ENCODE measurements at places on chromosomes 2 and 18. TPM values are rescaled to one million over a fixed set of nuclear protein-coding genes. Genes with fewer than 3 reads are reported as not detected.

DCDC2C gene
- total RNA-seq, result not detected

CHRND gene
- not detected for total RNA-seq

AKAIN1 gene
- total RNA-seq, result not detected

MATN3 gene
- total RNA-seq, result not detected

DNA sequence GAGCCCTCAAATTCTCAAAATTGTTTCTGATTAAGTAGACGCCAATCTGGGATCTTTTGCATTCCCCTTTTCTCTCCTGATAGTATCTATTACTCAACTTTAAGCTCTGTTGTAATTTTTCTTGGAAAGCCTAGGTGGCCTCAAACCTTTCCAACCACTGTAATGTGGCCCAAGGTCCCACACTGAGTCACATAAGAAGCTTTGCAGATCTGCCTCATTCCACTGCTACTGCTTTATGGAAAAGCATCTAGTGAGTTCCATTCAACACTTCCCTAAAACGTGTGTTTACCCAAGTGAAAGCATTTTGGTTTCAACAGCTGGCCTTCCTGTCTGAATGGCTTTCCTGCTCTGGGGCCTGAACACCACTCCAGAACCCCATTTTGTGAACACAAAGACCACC is 493.6 kb upstream of the SPHKAP start:
- DNase-seq, result no peak

- no peak for DNase-seq
Observed at GRCh38 chr2:143486976-143487375, 357.8 kb downstream of the ARHGAP15 start.

DNA sequence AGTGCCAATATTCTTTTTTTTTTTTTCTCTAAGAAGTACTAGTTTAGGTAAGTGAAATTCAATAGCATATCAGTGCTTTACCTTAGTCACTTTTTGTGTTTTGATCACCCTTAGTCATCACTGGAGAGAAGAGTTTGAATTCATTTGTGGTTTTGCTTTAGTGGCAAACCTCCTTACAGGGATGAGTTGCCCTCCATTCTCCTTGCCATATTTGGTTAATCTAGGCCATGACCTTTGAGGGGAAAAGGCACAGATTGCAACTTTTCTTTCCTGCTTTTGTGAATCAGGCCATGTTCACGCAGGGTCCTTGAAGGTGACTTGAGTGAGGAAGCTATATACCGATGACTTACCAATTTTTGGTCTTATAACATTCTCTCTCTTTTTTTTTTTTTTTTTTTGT is 34.4 kb downstream of the PLEKHA3 start:
- DNase-seq, result no peak

DNA sequence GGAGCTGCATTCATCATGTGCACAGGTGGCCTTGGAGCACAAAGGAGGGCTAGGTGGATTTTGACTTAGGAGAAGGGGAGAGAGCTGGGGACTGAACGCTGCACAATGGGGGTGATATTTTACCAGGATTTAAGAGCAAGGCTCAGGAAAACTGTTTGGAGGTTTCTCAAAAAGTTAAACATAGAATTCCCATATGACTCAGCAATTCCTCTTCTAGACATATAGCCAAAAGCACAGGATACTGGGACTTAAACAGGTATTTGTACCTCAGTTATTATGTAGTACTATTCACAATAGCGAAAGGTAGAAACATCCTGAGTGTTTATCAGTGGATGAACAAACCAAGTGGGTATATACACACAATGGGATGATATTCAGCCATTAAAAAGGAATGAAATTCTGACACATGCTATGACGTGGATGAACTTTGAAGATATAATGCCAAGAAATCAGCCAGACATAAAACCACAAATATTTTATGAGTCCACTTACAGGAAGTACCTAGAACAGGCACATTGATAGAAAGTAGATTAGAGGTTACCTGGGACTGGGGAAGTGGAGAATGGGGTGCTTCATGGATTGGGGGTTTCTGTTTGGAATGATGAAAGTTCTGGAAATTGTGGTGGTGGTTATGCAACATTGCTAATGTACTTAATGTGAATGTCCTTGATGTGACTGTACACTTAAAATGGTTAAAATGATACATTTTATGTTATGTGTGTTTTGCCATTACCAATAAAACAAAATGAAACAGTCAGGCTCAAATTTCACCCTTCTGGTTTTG is 216.9 kb downstream of the HAUS1 start:
- no peak for DNase-seq

GRCh38 chr18:45845410-45845809 is 19.9 kb downstream of the SIGLEC15 start:
- no peak for DNase-seq

GRCh38 chr2:211416373-211416772 is 860.0 kb downstream of the CPS1 start:
- no peak for DNase-seq

DNA sequence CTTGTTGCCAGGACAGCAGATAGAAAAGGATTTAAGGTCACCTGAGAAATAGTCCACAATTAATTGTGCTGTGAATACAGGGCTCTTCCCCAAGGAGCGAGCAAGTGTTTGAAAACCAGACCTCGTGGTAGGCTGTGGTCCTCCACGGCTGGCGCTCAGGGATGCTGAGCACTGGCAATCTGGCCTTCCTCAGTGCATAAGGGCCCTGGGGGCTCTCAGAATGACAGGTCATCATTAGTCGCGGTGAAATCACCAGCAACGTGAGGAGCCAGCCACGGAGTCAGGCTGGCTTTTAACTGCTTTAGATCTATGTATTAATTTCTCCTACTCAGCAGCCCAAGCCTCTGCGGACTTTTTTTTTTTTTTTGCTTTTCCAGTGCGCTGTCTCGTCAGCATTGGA is 148.5 kb downstream of the FHOD3 start:
- DNase-seq, result no peak

GRCh38 chr2:151729415-151729811 is 4.9 kb downstream of the NEB start:
- DNase-seq, result no peak

DNA sequence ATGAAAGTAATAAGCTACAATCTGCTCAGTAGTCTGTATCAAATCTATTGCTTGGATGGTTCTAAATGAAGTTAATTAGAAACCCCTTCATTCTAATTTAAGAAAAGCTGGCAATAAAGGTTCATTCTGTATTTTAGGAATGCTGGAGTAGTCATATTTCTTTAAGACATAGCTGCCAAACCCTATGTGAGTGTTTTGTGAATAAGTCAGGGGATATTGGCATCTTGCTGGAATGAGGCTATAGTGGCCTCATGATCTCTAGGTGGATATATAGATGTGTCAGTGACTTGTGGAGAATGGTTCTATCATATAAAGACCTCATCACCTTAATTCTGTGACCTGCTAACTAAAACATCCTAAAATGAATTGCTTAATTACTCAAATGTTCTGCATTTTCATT is 196.3 kb downstream of the PDE1A start:
- no peak for DNase-seq

- no peak for DNase-seq
Observed at GRCh38 chr18:13495961-13496360, 230.4 kb downstream of the FAM210A start.

DNA sequence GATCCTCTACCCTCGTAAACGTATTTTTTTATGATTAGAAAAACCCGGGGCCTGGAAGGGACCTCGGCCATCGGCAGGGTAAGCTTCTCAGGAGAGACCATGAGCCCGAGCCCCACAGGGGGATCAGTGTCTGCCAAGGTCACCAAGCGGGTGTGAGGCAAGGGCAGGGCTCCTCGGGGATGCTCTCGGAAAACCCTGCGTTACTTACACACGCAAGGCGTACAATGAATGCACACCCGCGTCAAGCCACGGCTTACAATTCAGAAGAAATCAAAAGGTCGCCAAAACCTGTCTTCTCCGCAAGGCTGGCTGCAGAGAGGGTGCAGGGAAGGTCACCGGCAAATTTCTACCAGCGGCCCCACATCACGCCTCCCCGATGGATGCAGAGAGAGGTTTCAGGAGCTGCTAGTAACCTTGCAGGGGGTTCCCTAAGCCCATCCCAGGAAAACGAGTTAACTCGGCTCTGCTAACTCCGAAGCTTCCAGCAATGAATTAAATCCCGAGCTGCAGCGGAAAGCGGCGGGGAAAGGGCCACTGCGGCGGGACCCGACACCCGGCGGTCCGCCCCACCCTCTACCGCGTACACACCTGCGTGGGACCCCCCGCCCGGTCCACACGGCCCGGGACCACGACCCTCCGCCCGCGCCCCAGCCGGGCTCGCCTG is 638 bp downstream of the ST3GAL5 start:
- peak; percentile 53 for DNase-seq

GRCh38 chr18:68399721-68400120 is 315.2 kb downstream of the TMX3 start:
- DNase-seq, result no peak

DNA sequence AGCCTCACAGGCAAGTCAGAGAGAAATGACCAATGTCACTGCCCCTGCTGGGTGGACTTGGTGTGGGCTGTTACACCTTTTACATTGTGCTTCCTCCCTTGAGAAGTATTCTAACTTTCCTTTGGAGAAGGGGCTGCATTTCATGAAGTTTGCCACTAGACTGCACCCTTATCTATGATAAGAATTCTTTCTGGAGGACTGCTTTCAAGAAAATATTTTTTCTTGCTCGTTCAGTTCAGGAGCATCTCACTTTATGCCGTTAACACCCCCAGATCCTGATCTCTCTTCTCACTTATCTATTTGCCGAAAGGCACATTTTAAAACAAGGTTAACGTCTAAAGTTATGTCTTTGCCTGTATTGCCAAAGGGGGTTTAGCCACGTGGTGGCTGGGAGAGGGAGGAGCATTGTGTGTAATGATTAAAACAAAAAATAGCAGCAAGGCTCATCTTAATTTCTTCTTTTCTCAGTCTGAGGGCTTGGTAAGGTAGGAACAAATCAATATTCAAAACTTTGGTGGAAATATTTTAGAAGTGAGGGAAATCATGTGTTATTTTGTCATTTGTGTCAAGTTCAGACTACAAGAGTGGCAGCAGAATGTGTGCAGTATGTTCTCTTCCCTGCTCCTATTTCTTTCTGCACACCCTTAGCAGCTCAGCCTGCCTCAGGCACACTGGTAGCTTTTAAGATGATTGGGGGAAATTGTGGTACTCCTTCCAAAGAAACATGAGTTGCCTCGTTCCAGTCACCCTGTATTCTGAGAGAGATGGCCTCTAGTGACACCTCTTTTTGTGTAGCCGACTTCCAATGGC is 1.6 kb upstream of the IGFBP5 start:
- no peak for DNase-seq

DNA sequence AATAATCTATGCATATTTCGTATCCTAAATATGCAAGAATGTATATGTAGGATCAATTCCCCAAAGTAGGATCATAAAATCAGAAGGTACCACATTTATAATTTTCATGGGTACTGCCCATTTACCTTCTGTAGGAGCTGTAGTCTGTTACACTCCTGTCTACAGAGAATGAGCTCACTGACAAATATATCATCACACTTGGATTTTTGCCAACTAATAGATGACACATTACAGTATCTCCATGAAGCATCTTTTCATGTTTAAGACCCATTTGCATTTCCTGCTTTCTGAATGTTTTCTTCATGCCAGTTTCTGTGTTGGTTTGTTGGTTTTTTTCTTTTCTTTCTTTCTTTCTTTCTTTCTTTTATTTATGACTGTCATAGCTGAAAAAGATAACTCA is 70.9 kb upstream of the EML6 start:
- no peak for DNase-seq

DNA sequence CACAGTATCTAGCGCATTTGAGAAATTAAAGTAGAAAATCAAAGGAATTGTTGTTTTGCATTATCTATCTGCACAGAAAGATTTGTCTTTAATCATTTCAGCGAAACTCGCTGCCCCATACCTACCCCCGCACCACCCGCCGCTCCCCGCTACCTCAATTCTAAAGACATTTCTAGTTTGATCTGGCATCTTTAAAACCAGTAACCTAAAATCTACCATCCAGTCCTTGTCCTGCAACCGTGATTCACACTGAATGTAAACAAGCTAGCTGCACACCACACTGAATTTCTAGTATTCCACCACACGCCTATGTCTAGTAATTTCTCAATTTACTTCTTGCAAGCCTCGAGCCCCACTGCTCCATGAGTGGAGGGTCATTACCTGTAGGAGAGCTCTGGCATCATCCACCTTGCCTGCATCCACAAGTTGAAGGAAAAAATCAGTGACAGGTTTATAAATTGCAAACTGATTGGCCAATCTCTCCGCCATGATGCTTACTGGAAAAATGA is 60.1 kb downstream of the ABCG8 start:
- no peak for DNase-seq

DNA sequence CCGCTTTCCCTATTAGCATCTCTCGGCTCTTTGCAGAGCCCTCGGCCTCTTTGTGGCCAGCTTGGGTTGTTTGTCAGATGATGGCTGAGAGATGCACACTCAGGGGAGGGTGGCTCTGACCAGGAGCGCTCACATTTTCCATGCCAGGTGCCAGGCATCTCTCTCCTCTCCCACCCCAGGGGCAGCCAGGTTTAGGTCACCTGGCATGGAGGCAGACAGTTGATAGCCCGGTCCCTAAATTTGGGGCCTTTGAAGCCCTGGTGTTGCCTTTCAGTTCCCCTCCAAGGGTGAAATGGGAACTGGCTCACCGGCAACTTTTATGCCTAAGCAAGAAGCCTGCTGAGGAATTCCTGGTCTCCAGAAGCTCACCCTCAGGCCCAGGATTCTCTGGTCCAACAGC is 19.1 kb downstream of the LBH start:
- no peak for DNase-seq

- no peak for DNase-seq
Observed at GRCh38 chr2:164705412-164706167, 84.3 kb upstream of the GRB14 start.

DNA sequence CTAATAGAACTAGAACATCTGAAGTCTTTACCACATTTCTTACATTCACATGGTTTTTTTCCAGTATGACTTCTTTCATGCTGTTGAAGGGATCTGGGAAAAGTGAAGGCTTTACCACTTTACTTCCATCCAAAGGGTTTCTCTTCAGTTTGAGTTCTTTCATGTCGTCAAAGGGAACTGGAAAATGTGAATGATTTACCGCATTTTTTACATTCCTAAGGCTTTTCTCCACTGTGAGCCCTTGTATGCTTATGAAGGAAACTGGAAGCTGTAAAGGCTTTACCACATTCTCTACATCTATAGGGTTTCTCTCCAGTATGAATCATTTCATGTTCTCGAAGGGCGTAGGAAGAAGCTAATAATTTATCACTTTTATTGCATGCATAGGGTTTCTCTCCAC is 46.7 kb downstream of the NBEAL1 start:
- DNase-seq, result no peak
